ENCODE measurements at places on chromosomes 16 and 17. TPM values are rescaled to one million over a fixed set of nuclear protein-coding genes. Genes with fewer than 3 reads are reported as not detected.

The DNASE1L2 gene
- total RNA-seq, result 1.2 TPM

The C17orf58 gene
- 12.2 TPM for total RNA-seq

The KRTAP3-2 gene
- total RNA-seq, result not detected

The RTN4RL1 gene
- total RNA-seq, result 3.7 TPM

The TMEM114 gene
- total RNA-seq, result not detected

The AMZ2 gene
- 69.8 TPM for total RNA-seq

The CRHR1 gene
- not detected for total RNA-seq

The CACNG1 gene
- not detected for total RNA-seq

The ATP2A3 gene
- not detected for total RNA-seq

The TCAP gene
- total RNA-seq, result 1.3 TPM

The SLC16A3 gene
- total RNA-seq, result 12.9 TPM

The MEIOB gene
- total RNA-seq, result 1.2 TPM

The C17orf67 gene
- 2.4 TPM for total RNA-seq

The ARRB2 gene
- 19.4 TPM for total RNA-seq

The PABPN1L gene
- not detected for total RNA-seq

The KRTAP4-4 gene
- total RNA-seq, result not detected

All from osteocyte (in vitro differentiated cells).